ENCODE measurements at places on chromosomes 7 and 10. TPM values are rescaled to one million over a fixed set of nuclear protein-coding genes. Genes with fewer than 3 reads are reported as not detected.

VGF gene
- total RNA-seq = not detected

KIF5B gene
- 108 TPM for total RNA-seq

- no peaks in the 10 kb centered on the region for H3K36me3 ChIP-seq
- H3K4me1 ChIP-seq = no peaks in the 10 kb centered on the region
- H3K4me3 ChIP-seq = no peak overlapping the region
- DNase-seq = no peak
- H3K27me3 ChIP-seq = no peaks in the 10 kb centered on the region
Observed at GRCh38 chr10:59064080-59064692, 112.3 kb upstream of the PHYHIPL start.

DNA sequence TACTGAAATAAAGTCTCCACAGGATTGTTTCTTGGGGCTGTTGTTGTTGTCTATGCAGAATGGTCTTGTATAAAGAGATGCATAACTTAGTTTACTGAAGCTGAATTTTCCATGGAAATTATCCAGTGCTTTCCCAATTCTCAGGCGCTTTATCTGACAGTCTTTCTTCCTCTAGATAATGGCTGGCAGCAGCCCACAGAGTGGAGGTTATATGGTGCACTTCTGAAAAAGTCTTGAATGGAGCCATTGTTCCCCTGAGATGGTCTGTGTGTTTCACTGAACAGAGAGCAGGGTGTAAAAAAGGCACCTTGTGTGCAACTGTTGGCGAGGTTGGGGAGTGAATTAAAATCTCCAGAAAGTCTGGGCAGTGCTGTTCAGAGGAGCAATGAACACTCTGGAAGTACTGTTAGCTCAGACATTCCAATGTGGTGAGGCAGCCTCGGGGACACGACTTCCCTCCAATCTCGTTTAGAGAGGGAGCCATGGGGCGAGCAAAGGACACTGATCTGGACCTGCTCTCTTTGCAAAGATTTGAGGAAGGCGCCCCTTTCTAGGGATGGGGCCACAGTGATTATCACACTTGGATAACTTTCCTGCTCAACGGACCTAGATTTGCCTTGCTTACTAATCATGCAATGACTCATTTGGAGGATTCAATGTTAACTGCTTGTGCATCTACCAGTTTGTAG, 2.0 kb upstream of the PLCE1 start:
- H3K4me1 ChIP-seq = no peaks in the 10 kb centered on the region
- H3K27ac ChIP-seq = peak overlapping the region; percentile 71
- H3K27me3 ChIP-seq = no peaks in the 10 kb centered on the region
- no peaks in the 10 kb centered on the region for H3K36me3 ChIP-seq
- DNase-seq = peak; percentile 67
- H3K4me3 ChIP-seq = peak overlapping the region; percentile 1

GRCh38 chr10:133150656-133151055, 9.4 kb upstream of the KNDC1 start:
- no peak overlapping the region for H3K27ac ChIP-seq
- peaks cover 15% of the 10 kb centered on the region for H3K27me3 ChIP-seq
- no peak for DNase-seq

DNA sequence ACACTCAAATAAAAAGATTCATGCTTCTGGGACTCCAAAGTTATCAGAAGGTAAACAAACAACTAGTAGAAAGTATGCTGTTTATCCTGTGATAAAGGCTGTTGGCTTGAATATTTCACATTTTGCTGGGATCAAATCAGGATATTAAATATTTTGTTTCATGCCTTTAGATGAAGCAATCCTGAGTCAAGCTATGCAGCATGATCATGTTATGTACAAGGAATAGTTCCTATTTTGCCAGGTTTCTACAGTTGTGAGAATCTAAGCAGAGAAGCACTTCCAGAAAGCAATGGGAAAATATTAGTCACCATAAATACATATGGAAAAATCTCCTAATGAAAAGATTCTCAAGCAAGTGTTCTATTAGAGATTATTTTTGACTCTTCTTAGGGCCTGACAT, 262.8 kb upstream of the PCDH15 start:
- H3K36me3 ChIP-seq = no peaks in the 10 kb centered on the region
- DNase-seq = no peak
- H3K4me3 ChIP-seq = no peak overlapping the region
- H3K27me3 ChIP-seq = no peaks in the 10 kb centered on the region
- H3K4me1 ChIP-seq = no peaks in the 10 kb centered on the region

Data from breast epithelium (tissue), 4 donors.